ENCODE measurements at places on chromosomes 1 and 21.

DNA sequence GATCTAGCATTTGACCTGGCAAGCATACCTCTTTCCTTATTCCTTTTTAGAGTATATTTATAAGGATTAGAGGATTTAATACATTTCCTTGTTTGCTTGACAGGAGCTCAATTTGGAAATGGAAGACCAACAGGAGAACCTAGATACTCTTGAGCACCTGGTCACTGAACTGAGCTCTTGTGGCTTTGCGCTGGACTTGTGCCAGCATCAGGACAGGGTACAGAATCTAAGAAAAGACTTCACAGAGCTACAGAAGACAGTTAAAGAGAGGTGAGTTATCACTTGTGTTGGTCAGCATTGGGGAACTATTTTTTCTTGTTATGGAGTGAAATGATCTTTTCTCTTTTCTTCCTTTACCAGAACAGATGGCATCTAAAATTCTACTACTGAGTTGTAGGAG is 123.4 kb upstream of the BMP8A start:
- no peak for DNase-seq

GRCh38 chr1:115323366-115324004 is 14.6 kb downstream of the NGF start:
- no peak for DNase-seq

- DNase-seq, result no peak
Measured at GRCh38 chr1:177302357-177303044, 131.7 kb downstream of the BRINP2 start.

DNA sequence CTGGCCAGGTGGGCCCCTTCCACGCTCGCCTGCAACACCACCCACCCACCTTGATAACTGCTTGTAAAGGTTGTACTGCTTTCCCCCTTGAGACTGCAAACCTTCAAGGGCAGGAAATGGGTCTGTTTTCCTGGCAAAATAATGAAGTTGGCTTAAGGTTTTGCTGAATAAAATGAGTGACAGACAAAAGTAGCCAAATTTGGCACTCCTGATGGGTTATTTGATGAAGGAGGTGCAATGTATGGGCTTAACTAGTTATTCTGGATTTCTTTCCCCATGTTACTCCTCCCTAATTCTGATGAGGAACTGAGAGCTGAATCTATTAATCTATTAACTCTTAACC is 14.6 kb upstream of the HLCS start:
- no peak for DNase-seq

DNA sequence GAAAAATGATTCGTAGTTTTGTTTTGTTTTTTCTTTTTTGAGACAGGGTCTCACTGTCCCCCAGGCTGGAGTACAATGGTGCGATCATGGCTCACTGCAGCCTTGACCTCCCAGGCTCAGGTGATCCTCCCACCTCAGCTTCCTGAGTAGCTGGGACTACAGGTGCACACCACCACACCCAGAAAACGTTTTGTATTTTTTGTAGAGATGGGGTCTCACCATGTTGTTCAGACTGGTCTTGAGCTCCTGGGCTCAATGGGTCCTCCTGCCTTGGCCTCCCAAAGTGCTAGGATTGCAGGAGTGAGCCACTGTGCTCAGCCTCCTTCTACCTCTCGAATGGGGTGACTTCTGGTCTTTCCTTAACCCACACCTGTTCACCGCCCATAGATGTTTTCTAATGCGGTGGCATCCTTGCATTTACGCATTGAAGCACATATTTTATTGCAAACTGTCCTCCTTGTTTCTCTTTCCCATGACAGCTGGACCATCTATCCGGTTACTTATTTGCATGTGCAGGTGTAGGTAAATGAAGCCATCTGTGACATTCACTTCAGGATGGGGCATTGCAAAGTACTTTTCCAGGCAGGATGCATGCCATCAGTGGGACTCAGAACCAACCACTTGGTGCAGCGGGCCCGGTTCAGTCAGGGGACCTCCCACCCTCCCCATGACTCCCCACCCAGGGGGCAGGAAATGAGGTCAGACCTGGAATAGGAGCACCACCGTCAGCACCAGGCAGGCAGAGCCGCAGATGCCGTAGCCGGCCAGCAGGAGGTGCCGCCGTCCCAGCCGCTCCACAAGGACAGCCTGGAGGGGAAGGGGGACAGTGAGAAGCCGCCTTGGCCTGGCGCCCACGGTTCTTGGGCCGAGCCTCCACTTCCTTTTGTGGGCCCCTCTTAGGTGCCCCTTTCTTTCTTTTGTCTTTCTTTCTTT is 16.5 kb downstream of the SLC2A7 start:
- peak; percentile 50 for DNase-seq

- DNase-seq, result no peak
Measured at GRCh38 chr1:64766429-64766828, 21.6 kb downstream of the RAVER2 start.

DNA sequence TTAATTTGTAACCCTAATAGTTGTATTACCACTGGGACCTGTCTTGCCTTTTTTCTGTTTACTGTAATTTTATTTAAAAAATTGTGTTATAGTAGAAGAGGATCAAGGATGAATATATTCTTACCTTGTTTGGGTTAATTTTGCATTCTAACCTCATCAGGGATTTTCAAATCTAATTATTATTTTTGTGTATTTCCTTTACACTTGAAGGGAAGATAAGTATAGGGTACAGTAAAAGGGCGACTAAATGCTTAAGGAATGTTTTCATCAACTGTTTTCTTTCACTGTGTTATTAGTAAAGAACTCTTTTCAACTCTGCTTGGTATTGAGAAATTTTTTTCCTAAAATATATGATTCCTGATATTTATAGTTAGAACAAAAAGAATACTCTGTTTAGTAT is 33.3 kb downstream of the OSBPL9 start:
- DNase-seq, result no peak

GRCh38 chr1:241276391-241276790 is 80.6 kb downstream of the RGS7 start:
- no peak for DNase-seq

- DNase-seq, result no peak
Measured at GRCh38 chr1:21174654-21175323, 1.9 kb downstream of the EIF4G3 start.

- DNase-seq, result no peak
Measured at GRCh38 chr1:11927866-11928592, 1.8 kb upstream of the KIAA2013 start.

GRCh38 chr1:231694075-231694431 is 67.5 kb downstream of the DISC1 start:
- DNase-seq, result no peak

All from stimulated activated CD4-positive, alpha-beta T cell treated with anti-CD3 and anti-CD28 coated beads, Interleukin-2, amount 100 ng/mL, for 24 hours (primary cell).